NCI-H1048 (cell line): ENCODE measurements at places on chromosomes 2 and 18.

DNA sequence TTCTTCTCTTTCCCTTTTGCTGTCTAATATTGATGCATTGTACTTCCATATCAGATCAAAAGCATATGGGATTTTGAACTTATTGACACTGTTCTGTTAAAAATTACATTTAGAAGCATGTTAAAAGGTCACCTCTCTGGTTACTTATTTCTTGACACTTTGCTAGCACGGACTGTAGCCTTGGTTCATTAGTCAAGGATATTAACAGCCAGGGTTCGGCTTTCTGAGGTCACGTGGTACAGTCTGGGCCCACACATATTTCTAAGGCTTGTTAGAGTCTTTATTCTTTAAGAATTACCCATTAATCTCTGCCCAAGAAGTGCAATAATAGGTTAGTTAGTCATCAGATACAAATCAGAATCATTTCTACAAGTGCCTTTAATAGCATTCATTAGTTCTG, 1035.8 kb upstream of the FANCL start:
- no peak for DNase-seq

- no peak for DNase-seq
These were observed 73.3 kb downstream of the RPIA start for GRCh38 chr2:88764850-88765153.

GRCh38 chr2:46872902-46873603, 42.6 kb downstream of the MCFD2 start:
- DNase-seq: no peak

GRCh38 chr2:165961818-165962217, 8.2 kb upstream of the TTC21B start:
- DNase-seq: no peak

DNA sequence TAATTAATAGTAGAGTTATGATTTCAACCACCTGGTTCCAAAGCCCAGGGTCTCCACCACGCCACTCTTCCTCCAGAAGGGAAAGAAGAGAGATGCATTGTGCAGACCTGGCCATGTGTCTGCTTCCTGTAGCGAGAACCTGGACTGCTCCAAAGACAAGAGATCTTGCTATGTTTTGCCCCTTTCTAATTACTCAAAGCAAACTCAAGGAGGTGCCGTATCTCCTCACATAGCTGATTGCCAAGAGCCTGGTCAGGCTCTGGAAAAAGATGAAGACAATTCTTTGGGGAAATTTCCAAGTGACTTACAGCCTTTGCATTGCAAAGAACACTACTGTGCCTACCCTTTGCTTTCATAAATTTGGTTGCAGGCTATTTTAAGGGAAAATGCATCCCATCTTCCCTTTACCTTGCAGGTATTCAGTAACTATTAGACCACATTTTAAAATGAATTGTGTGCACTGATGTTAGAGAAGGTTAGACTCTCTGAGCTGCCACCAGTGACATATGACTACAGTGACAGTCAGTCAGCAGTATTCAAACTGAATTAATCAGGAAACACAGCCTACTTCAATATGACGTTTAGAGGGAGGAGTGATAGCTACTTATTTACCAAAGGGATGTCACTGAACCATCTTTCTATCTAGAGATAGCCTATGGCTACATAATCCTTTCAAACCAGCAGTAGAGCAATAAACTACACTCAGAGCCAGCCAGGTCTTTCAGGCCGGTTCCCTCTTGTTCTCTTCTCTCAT, 842.1 kb upstream of the FANCL start:
- no peak for DNase-seq

- no peak for DNase-seq
These were observed 27.4 kb downstream of the MAL start for GRCh38 chr2:95052804-95053479.

GRCh38 chr2:190889175-190889943, 8.7 kb downstream of the GLS start:
- DNase-seq: no peak

DNA sequence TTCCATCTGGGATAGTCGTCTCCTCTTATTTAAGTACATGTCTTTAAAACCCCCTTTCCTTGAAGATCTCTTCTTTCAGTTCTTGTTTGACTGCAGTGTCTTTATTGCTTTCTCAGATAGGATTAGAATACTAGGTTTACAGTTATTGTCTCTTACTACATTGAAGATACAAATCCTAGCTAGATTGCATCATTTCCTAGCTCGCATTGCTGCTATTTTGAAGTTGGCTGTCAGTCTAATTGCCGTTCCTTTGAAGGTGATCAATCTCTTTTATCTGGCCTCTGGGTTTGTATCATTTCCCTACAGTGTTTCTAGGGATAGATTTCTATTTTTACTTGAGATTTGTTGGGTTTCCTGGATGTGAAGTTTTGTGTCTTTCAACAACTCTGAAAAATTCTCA, 20.9 kb downstream of the ARMC9 start:
- no peak for DNase-seq

DNA sequence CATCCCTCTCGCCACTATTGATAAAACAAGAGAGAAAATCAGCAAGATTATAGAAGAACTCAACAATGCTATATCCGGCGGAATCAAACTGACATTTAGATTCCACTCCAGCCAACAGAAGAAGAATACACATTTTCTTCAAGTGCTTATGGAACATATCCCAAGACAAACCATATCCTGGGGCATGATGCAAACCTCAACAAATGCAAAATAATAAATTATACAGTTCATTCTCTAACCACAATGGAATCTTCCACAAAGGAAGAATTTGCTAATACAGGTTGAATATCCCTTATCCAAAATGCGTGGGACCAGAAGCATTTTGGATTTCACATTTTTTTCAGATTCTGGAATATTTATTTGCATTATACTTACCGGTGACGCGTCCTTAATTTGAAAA, 51.4 kb upstream of the YPEL5 start:
- DNase-seq: no peak

DNA sequence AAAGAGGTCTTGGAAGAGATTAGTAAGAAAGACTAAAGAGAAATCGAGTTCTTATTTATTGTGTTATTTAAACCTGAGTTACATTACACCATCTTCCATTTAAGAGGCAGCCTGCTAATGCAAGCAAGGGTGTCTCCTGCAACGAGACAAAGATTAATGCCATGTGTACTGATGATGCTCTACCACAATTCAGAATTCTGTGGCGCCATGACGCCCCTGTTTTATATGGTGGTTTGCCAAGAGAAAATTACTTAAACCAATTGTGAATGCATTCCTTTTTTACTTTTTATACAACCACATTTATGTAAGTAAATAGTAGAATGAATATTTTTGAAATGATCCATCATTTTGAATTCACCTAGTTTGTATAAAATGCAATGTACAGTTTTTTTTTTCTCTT, 356.1 kb upstream of the ZEB2 start:
- no peak for DNase-seq

- DNase-seq: no peak
These were observed 221.5 kb upstream of the ACVR2A start for GRCh38 chr2:147623328-147623727.
